ENCODE measurements at places on chromosomes 11 and 22.

DNA sequence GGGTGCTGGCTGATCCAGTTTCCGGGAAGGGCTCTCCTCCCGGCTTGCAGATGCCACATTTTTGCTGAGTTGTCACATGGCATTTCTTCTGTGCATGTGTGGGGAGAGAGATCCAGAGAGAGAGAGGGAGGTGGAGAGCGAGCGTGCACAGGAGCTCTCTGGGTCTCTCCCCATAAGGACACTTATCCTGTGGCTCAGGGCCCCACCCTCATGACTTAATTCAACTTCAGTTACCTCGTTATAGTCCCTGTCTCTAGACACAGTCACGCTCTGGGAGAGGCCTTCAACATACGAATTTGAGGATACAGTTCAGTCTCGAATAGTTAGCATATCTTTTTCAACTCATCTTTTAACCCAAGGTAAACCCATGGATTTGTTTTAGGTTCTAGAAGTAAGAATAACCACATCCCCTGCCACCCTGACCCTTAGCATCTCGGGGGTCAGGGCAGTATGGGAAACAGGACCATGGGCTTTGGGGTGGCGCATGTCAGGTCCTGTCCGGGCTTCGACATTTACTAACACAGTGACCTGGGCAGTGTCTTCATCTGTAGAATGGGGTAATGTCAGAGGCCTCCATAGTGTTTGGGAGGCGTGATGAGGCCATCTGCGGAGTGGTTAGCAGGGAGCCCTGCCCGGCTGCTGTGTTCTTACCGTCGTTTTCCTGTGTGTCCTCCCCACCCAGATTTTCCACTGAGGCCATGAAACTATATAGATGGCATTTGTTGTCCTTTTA is 46.9 kb downstream of the TBC1D22A start:
- no peak for DNase-seq

- peak; percentile 80 for DNase-seq
Observed at GRCh38 chr11:94400839-94401772, at the start of gene GPR83. GPR83 (minus strand) TSS chr11:94401419; CDS start chr11:94401247, 172 bp downstream.

GRCh38 chr11:134508219-134508990 is 96.4 kb upstream of the B3GAT1 start:
- DNase-seq, result no peak

DNA sequence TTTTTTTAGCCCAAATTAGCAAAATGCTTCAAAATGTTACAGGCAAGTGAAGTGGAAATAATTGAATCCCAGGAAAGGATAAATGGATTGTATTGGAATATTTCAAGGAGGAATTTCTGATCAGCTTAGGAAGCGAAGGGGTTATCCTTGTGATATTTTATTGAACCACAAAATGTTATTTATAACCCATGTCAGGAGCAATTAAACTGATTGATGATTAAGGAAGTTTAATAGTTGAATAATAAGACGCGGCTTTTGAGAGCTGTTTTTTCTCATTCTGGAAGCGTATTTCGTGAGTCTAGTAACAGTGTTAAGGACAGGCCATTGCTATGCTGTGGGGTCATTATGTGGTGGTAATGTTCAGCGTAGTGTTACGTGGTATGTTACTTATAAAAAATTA is 192.3 kb downstream of the TBC1D22A start:
- DNase-seq, result no peak

DNA sequence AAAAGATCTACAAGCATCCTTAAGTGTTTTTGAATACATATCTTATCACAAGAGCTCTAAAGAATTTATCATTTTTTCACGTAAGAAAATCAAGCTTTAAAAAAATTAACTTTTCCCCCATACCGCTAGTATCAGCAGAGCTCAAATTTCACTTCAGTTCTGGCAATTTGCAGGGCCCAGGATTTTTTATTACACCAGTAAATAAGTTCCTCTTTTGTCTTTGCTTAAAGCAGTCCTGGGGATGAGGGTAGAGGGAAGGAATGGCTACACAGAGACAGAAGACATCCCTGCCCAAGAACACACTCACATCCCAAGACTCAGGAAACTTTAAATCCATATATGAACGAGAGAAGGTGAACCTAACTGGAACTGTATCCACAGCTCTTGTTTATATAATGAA is 22.6 kb upstream of the SORL1 start:
- DNase-seq, result no peak
